ENCODE measurements at places on chromosomes 16 and 17.

DNA sequence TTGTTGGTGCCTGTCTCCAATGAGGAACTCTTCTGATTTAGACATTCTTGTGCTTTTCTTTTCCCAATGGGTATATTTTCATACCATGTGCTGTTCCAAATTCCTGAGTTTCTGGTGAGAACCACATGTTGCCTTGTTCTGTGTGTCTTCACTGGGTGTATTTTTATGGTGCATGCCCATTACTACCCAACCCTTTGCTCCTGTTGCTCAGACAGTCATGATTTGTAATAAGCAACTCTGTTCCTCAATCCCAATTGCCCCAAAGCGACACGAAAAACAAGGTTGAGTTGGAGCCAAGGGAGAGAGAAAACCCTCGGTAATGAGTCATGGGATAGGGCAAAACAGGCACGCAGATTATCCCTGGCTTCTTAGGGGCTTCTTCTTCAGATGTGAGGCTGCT lies 101.8 kb downstream of the ABCA8 start:
- DNase-seq = no peak

DNA sequence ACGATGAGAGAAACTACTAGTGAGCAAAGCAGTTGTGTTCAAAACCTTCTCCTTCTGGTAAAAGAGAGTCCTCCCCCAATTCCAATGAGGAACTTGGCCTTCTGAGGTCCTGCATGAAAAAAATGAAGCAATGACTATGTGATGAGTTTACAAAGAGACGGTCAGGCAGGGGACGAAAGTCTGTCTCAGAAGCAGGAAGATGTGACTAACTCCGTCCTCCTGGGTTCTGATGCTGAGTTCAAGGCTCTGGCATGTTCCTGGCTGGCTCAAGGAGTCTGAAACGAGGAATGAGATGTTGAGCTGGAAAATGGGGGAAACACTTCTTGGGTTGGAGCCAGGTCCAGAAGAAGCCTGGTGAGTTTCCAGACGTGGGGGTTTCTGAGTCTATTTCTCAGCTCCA lies 129.6 kb downstream of the CPPED1 start:
- DNase-seq = peak; percentile 83

GRCh38 chr17:79800325-79801155 lies 3.7 kb upstream of the CBX8 start:
- peak; percentile 55 for DNase-seq

DNA sequence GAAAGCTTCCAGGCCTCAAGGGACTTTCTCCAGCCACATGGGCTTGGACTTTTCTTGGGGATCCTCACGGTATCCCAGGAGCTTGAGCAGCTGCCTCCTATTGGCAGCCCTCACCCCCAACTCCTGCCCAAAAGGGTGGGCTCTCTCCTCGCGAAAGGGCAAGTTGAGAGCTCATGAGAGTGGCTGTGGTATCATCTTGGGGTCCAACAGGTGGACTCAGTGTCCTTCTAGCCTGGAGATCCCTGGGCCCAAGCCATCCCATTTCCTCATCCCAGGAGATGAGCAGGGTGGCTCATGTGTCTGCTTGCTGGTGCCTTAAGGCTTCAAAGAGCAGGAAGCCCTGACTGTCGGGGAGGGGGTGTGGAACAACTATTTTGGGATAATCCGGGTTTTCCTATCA lies 17.7 kb downstream of the TBX4 start:
- no peak for DNase-seq

GRCh38 chr17:71926746-71927398 lies 193.9 kb upstream of the SOX9 start:
- no peak for DNase-seq

- no peak for DNase-seq
Measured at GRCh38 chr17:57207396-57207795, 48.9 kb upstream of the MSI2 start.
